ENCODE measurements at places on chromosomes 11 and 22.
A peak's percentile ranks its signal among the peaks of the same experiment; 100 is the strongest.

DNA sequence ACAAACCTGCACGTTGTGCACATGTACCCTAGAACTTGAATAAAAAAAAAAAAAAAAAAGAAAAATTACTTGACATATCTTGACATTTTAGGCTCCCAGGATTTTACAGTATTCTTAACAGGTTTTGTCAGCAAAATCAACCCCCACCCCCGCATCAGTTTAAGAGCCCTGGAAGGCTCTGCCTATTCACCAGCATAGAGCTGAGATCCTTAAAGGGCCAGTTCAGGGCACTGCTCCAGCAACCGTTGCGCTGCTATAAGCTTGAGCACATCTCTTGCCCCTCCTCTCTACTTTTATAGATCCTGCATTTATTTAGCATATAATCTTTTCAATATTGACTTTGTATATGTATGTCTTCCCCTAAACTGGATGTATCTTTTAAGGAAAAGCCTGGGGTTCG lies 697 bp upstream of the PAFAH1B2 start:
- DNase-seq, result no peak

DNA sequence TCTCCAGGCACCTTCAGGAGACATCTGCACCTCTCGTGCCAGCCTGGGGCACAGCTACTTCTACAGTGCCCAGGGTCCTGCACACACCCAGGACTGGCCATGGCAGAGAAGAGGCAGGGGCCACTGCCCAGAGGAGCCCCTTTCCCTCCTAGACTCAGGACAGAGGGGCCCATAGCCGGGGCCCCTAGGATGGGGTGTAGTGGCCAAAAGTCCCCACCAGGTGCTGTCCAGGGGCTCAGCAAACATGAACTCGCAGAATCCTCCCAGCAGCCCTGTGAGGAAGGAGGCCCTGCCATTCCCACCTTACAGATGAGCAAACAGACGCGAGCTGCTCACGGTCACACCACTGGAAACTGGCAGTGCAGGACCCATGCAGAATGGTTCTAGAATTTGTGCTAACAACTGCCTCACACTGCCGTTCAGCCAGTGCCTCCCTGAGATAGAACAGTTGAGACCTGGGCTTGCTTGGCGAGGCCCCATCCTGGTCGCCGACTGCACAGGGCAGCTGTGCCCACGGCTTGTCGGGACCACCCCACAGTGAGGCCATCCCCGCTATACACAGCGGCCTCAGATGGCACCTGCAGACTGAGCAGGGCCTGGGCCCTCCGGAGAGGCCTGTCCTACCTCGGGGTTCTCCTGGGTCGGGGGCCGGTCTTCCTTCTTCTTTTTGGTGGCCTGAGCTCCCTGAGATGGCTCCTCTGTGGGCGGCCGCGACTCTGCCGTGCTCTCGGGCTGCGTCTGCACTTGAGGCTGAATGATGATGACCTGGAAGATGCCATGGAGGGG lies 96.4 kb downstream of the PHF21B start:
- DNase-seq, result no peak

- DNase-seq, result no peak
These were observed 22.4 kb downstream of the RTCB start for GRCh38 chr22:32389685-32390084.

GRCh38 chr11:58609723-58610122 lies 12.7 kb upstream of the CNTF start:
- DNase-seq, result no peak

GRCh38 chr11:47020793-47021526 lies 84.4 kb downstream of the CSTPP1 start:
- no peak for DNase-seq

- no peak for DNase-seq
These were observed 1.9 kb upstream of the KDM2A start for GRCh38 chr11:67117176-67117575.

- DNase-seq, result no peak
These were observed 60.1 kb downstream of the PRR5L start for GRCh38 chr11:36356201-36356600.

GRCh38 chr11:12542186-12542935 lies 131.9 kb upstream of the TEAD1 start:
- no peak for DNase-seq

- no peak for DNase-seq
These were observed 15.0 kb upstream of the LDLRAD3 start for GRCh38 chr11:35928688-35929395.

DNA sequence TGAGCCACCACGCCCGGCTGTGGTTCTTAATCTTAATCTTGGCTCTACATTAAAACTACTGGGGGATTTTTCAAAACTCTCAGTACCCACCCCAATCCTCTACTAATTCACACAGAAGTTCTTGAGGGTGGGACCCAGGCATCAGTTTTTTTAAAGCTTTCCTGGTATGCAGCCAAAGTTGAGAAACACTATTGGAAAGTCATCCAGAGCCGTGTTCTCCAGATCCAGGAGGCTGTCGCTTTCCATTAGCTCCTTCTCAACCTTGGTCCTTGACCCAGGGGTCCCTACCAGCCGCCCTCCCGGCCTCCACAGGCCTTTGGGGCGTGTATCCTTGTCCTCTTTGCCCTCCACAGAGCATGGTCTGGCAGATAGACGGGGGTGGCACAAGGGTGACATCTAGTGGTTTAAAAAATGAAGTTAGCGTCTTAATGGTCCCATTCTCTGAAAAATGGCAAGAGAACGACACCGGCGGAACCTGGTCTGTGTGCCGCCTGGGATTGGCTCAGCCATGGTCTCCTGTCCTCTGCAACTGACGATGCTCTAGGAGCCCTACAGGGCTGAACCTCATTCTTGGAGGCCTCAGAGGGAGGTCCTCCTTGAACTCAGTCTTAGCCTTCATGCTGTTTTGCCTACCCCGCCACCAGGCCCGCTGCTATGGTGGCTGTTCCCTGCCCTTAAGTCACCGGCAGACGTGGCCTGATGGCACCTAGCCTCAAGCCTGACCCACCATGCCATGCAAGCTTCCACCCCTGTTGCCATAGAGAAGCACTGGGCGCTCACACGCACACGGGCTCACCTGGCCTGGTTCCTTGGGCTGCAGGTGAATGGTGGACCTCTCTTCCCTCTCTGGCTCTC lies 152.0 kb upstream of the SYN3 start:
- peak; percentile 22 for DNase-seq

GRCh38 chr11:9884601-9885000 lies 220.7 kb downstream of the SWAP70 start:
- no peak for DNase-seq

DNA sequence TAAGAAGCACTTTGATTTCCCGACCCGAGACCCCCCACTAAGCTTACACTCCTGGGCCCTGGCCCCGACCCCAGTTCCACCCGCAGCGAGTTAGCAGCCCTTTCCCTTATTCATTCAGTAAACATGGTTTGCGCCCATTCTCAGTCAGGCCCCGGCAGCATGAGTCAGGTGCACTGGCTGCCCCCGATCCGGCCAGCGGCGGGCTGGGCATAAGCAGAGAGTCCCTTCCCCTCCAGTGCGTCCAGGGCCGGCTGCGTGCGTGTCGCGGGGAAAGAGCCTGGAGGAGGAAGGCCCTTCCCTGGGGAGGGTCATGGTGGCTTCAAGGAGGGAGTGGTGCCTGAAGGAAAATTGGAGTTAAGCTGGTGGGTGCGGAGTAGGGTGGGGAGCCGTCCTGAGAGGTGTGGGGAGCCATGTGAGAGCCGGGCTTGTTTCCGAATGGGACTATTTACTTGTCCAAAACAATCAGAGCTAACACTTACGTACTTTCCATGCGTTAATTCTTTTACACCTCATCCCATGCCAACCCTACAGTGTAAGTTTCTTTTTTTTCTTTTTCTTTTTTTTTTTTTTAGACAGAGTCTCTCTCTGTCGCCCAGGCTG lies 657 bp downstream of the IGHMBP2 start:
- no peak for DNase-seq

DNA sequence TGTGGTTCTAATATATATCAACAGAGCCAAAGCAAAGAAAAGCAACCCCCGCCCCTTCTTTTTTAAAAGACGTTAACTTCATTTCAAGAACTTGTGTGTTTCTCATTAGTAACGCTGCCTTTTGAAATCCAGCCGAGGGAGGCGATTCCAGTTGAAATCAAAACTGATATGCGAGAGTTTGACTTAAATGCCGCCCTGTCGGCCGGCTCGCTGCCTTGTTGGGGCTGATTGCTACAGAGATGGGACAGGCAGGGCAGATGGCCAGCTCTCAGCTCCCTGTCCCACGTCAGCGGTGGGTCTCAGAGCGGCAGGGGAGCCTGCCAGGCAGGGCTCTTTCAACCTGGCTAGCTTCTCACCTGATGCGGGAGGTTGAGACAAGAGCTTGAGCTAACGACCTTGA lies 51.9 kb upstream of the ALX4 start:
- DNase-seq, result no peak

DNA sequence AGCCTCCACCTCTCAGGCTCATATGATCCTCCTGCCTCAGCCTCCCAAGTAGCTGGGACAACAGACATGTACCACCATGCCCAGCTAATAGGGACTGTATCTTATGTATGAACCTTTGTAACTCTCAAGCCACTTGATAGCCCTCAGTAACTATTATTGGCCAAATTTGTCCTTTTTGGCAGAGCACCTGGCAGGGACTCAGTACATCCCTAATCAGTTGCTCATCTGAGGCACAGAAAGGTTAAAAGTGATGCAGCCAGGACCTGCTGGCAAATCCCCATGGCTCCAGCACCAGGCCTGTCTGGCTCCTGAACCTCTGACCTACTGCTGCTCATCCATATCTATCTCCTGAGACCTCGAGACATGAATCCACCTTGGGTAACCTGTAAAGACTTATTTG lies 21.1 kb upstream of the XBP1 start:
- DNase-seq, result no peak

- DNase-seq, result no peak
These were observed 63.7 kb upstream of the PARVG start for GRCh38 chr22:44116755-44117684.

GRCh38 chr11:12640926-12641849 lies 33.0 kb upstream of the TEAD1 start:
- DNase-seq, result no peak

DNA sequence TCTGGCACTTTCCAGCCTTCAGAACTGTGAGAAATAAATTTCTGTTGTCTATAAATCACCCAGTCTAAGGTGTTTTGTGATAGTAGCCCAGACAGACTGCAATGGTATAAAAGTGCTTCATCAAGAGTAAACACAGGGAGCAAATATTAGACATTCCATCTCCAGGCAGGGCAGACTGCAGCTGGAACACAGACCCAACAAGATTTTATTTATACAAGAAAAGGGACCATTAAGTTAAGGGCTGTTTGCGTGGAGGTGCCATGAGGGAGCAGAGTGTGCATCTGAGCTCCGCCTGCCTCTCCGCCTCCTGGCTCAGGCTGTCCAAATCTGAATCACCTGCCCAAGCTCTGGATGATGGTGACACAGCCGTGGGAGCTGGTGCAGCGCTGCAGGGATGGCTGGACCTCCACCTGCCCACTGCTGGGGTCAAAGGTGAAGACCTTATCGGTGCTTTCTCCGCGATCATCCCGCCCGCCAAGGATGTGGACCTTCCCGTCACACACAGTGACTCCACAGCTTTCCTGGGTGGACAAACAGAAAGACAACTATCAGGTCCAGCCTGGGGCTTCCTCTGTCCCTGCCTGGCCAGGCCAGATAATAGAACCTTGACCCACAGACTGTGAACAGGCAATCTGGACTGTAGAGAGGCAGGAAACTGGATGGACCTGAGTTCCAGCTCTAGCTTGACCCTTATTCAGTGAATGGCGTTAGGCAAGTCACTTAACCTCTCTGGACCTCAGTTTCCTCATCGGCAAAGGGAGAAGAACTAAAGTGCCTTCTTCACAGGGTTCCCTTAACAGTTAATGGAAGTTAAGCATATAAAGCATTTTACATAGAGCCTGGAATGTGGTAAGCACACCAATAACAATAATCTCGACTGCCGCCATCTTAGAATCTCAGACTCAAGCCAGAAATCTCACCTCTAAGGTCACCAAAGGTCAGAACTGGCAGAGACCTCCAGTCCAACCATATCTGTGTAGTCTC lies 10.5 kb downstream of the KLHL35 start:
- no peak for DNase-seq

GRCh38 chr11:118872403-118872821 lies 11.3 kb upstream of the CXCR5 start:
- DNase-seq, result no peak

GRCh38 chr11:74325649-74326645 lies 14.5 kb upstream of the P4HA3 start:
- DNase-seq, result no peak

GRCh38 chr22:48893288-48894063 lies 934.2 kb downstream of the BRD1 start:
- DNase-seq, result no peak

DNA sequence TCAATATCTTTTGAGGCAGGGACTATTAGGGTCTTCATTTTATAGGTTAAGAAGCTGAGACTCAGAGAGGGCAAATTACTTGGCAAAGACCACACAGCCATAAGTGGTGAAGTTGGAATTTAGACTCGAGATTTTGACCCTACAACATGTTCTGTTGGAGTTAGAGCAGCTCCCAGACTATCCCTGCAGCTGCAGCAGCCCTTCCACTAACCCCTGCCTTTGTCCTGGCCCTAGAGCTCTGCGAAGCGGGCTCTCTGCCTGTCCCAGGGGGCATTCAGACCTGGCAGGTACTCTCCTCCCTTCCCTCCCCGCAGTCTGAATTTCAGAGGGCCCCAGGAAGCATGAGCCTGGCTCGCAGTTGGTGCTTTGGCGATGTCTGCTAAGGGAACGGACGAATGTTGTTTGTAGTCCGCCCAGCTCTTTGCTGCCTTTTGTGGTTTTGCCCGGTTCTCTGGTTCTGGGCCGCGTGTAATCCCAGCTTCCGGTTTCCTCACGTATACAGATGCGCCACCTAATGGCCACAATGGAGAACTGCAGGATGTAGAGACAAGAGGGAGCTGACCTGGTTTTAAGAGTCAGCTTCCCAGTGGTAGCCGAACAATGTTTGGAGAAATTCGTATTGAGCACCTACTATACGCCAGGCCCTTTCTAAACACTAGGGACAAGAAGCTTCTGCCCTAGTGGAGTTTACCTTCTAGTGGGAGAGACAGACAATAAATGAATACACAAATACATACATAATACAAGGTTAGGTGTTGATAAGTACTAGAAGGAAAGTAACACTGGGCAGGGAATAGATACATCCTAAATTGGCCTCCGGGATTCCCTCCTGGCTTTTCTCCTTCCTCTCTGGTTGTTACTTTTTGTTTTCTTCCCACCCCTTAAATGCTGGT lies 125.2 kb downstream of the ST3GAL4 start:
- peak; percentile 75 for DNase-seq

GRCh38 chr11:125429807-125430678 lies 66.0 kb downstream of the FEZ1 start:
- no peak for DNase-seq

- no peak for DNase-seq
These were observed 8.6 kb upstream of the ENDOD1 start for GRCh38 chr11:95081010-95081409.

GRCh38 chr11:74971424-74971823 lies 17.3 kb upstream of the NEU3 start:
- no peak for DNase-seq

- no peak for DNase-seq
These were observed 39.3 kb downstream of the ZNF202 start for GRCh38 chr11:123702139-123702538.

Data from D721Med (cell line).